Activated T-cell treated with anti-CD3 and anti-CD28 coated beads, Interleukin-2, amount 50 U/mL, for 48 hours (primary cell): ENCODE measurements at places on chromosomes 7 and 10.

DNA sequence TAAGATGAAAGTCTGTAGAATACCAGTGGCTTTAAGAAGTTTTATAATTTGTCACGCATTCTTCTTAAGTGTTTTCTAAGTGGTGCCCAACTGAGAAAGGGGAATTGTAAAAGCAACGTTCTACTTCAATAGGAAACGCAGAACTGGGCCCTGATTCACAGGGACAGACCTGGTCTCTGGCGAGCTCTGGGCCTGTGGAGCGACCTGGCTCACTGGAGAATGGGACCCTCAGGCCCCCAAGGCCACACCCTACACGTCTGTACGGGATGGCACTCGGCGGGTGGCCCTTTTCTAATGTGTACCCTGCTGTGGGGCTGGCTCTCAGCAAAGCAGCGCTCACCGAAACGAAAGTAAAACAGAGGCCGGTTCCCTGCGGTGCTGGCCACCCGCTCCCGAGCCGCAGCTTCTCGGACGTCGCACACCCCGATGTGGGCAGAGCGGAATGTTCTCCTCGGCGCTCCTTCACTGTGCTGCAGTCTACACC is 205.0 kb downstream of the DIP2C start:
- peak; percentile 42 for DNase-seq

- DNase-seq: no peak
These were observed 33.3 kb downstream of the LBX1 start for GRCh38 chr10:101195921-101196320.

DNA sequence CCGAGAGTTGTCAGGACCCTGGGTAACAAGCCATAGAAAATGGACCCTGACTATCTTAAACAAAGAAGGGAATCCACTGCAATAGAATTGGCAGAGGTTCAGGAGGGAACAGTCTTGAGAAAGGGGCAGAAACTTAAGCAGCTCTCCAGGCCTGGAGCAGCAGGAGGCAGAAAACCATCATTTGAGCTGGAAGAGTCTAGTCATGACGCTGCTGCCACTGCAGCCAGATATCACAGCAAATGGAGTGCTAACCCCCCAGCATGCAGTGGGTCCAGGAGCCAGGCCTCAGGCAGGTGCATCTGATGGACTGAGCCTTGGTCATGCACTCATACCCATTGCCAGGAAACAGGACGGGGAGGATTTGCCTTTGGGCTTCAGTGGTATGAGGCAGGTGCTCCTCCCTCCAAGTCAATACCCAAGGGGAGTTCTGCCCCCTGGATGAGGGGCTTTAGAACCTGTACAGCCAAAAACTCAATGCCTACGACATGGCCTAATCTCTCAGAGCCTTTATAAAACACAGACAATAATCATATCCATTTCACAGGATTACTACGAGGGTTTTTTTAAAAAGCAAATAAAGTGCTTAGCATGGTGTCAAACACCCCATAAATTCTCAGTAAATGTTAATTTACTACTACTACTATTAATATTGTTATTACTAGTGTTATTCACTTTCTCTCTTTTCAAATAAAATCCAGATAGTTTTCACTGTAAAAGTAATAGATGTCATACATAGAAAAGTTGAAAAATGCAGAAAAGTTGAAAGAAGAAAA is 30.7 kb downstream of the DUSP5 start:
- DNase-seq: peak; percentile 34

DNA sequence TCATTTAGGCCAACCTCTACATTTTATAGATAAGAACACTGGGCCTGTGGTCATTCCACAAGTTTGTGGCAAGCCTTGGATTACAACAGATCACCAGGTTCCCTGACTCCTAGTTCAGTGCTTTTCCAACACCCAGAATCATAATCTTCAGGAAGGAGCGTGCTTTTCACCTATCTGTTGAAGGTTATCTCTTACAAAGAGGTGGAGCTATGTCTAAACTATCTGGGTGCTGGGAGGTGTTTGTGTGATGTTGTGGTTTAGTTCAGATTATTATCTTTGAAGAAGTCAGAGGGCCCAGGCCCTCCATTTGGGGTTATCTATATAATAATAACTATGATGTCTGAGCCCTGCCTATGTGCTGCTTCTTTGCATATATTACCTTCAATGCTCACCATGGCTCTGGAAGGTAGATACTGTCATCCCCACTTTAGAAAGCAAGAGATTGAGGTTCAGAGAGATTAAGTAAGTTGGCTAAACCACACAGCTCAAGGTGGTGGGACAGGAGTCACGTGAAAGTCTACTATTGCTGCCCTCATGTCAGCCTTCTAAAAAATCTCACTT is 24.0 kb downstream of the IL2RA start:
- peak; percentile 17 for DNase-seq

- DNase-seq: no peak
These were observed 13.7 kb downstream of the DOCK4 start for GRCh38 chr7:112192236-112193154.

DNA sequence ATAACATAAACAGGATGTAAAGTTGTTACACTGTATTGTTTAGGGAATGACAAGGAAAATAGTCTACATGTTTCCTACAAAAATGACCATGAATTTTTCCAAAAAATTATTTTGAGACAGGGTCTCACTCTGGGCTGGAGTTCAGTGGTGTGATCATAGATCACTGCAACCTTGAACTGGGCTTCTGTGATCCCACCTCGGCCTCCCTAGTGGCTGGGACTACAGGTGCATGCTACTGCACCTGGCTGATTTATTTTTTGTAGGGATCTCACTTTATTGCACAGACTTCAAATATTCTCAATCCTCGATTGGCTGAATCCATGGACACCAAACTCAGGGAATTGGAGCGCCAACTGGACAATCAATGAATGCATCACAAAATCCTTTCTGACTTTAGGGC is 6.6 kb downstream of the CHCHD2 start:
- no peak for DNase-seq

DNA sequence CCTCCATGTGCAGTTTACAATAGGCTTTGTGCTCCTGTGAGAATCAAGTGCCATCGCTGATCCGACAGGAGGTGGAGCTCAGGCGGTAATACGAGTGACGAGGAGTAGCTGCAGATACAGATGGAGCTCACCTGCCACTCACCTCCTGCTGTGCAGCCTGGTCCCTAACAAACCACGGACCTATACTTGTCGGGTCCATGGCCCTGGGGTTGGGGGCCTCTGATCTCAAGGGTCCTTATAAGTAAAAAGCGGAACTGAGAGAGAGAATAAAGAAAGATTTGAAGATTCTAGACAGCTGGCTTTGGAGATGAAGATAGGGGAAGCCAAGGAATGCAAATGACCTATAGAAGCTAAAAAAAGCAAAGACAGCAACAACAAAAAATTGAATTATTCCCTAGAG is 130.6 kb downstream of the PLXDC2 start:
- no peak for DNase-seq

DNA sequence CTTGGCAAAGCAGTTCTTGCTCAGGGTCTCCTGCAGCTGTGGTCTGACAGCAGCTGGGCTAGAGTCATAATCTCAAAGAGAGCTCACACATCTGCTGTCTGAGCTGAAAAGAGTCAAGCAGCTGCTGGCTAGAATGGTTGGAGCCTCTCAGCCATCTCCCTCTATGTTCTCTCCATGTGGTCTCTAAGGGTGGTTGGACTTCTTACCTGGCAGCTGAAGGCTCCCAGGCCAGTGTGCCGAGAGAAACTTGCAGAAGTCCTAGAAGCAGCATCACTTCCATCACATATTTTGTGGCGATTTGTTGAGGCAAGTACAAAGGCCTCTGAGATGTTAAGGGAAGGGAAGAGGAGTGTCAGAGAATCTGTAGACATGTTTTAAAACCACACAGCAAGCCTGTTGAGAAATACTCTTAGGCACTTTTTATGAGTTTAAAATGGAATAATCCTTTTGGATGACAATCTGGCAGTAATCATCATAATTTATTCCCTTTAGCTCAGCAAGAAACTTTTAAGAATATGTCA is 93.2 kb downstream of the REEP3 start:
- DNase-seq: no peak

DNA sequence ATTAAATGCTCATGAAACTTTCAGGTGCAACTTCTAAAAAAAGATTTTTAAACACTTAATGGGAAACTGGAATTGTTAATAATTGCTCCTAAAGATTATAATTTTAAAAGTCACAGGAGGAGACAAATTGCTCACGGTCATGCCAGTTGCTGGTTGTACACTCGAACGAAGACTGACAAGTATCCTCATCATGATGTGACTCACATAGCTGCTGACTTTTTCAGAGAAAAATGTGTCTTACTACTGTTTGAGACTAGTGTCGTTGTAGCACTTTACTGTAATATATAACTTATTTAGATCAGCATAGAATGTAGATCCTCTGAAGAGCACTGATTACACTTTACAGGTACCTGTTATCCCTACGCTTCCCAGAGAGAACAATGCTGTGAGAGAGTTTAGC is 79.3 kb downstream of the ITGB8 start:
- DNase-seq: no peak

DNA sequence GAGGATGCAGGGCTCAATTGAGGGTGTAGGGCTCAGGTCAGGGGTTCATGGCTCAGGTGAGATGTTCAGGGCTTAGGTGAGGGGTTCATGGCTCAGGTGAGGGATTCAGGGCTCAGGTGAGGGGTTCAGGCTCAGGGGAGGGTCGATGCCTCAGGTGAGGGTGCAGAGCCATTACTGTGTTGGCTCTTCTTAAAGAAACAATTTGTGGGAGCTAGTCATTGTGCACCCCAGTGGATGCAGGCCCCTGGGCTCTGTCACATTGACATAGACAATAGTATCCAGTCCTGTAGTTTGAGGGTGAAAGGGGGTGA is 86.7 kb downstream of the ADCY1 start:
- DNase-seq: no peak

DNA sequence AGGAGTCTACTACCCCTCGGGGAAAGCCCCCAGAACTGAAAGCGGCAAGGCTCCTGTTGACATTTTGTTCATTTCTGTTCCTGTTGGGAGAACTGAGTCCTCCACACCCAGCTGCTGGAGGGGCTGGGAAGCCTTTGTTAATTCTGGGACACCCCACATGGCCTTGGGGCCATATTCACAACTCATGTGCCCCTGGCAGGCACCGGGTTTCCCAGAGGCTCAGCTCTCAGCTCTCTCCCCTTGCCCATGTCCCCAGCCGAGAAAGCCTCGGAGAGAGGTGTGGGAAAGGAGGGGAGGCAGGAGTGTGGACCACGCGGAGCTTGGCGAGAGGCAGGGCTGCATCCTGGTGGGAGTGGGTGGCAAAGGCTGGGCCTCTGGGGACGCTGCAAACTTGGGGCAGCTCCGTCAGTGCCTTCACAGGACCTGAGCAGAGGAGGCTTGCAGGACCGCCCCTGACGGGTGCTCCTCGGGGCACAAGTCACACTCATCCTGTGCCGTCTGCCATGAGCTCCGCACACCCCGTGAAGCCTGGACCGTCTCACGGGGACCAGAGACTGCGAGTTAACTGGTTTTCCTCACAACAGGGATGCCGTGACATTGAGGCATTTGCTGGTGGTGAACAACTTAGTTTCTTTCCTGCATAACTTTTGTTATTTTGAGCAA is 140.9 kb downstream of the DNAJB6 start:
- DNase-seq: no peak

DNA sequence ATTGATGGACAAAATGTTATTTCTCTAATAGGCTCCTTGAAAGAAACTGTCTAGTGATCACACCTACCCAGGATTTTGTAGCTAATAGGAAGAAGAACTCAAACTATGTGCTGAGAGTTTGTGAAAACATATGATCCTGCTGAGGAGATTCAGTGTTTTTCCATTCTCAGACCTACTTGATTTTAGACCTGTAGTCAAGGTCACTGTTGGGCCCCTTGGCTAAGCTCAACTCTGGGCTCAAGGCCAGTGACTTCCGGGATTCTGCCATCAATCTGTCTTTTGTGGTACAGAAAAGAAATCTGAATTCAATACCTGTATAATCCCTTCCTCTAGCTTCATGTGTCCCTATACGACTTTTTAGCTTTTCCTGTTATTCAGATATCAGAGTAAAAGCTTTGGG is 79.7 kb upstream of the FERD3L start:
- no peak for DNase-seq

GRCh38 chr10:69831231-69831855 is 29.6 kb downstream of the COL13A1 start:
- DNase-seq: no peak

- no peak for DNase-seq
These were observed 22.6 kb upstream of the PRTFDC1 start for GRCh38 chr10:24974976-24975375.

- DNase-seq: no peak
These were observed 421.0 kb downstream of the PTPRN2 start for GRCh38 chr7:158166386-158167340.

GRCh38 chr7:150940431-150941102 is 37.6 kb downstream of the KCNH2 start:
- peak; percentile 8 for DNase-seq
